ENCODE measurements at places on chromosomes 3 and 15. TPM values are rescaled to one million over a fixed set of nuclear protein-coding genes. Genes with fewer than 3 reads are reported as not detected.

DNA sequence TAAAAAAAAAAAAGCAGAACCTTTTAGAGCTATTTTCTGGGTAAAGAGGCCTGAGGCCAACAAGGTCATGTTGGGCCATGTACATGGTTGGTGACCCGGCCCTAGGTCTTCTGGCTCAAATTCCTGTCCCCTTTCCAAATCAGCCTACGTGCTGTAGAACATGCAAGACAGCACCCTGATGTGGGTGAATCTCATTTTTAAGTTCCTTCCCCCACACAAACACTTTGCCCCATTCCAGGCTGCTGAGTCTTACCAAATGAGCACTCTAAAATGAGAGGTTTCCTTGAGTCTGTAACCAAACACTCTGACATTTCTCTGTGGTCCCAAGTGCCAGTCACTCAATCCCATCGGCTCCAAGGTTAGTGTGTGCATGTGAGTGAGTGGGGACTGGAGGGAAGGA lies 9.4 kb downstream of the BCL6 start:
- no peak for DNase-seq

DNA sequence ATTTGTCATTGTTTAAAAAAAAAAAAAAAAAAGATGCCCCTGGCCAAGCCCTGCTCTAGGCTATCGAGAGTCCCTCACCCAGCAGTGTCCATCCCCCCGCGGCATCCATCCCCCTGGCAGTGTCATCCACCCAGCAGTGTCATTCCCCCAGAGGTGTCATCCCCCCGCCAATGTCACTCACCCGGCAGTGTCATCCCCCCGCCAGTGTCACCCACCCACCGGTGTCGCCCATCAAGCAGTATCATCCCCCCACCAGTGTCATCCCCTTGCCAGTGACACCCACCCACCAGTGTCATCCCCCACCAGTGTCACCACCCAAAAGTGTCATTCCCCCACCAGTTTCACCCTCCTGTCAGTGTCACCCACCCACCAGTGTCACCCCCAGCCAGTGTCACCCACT lies 99.3 kb upstream of the PRR20G start:
- DNase-seq, result no peak

DNA sequence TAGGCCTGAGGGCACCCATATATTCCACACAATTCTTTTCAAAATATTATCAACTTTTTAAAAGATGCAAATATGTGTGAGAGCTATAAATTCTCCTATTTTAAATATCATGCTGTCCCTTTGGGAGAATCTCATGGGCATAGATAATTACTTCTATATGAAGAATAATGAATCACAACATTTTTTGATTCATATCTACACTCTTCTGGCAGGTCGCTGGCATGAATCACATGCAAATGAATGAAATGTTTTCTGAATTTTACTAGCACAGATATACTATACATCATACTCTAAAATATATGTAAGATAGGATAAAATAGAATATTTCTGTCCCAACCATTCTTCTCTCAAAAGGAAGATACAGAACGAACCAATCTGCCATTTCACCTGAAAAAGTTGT lies 277.7 kb upstream of the KCNH8 start:
- no peak for DNase-seq

- DNase-seq, result no peak
These were observed 26.1 kb upstream of the ERICH6 start for GRCh38 chr3:150729682-150730360.

DNA sequence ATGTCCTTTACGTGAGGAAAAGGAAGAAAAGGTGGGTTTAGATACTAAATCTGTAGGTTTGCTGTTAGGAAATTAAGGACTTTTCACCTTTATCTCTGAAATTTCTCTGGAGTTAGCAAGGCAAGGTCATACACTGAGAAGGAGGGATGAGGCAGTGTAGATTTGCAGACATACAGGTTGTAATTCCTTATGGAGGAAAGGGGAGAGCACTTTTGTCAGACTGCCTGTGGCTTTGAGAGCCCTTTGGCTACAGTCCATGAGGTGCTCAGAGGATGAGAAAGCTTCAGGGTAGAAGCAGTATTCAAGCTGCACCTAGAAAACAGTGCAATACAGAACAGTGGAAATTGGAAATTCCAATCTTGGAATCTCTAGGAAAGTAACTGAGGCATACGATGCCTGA lies 8.3 kb downstream of the RPL14 start:
- DNase-seq, result no peak

The DAZL gene
- not detected for polyA plus RNA-seq

DNA sequence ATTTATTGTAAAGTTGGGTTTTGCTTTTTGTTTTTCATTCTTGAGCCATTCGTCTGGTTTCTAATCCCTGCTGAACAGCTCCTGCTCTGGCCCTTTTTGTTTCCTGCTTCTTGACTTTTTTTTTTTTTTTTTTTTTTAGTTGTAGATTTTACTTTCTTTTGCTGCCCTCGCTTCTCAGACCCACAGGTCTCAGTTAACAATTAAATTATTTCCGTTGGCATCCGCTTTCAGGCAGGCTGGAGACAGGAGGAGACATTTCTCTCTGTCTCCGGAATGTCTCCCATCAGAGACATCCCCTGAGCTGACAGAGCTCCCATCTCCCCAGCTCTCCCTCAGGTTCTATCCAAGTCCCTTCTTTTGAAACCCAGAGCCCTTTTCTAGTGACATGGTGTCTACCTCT lies 68.6 kb downstream of the SLC6A6 start:
- DNase-seq, result no peak

DNA sequence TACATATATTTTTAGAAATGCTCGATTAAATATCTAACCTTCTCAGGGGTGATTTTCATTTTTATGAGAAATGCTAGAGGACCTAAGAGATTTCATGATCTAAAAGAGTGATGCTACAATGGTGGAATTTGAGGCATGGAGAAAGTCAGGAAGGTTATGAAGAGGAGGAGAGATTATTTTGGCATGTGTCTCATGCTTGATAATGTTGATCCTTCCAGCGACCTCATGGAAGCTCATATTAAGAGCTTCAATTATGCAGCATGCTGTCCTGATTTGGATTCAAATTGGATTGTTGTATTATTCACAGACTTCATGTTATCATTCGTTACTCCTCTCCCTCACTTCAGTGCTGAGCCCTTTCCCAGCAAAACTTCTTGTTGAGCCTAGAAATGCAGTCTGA lies 112.5 kb downstream of the RAP2B start:
- no peak for DNase-seq

The TIMP4 gene
- polyA plus RNA-seq, result 1.8 TPM

- DNase-seq, result no peak
These were observed 354.6 kb upstream of the RARB start for GRCh38 chr3:25073423-25073822.

DNA sequence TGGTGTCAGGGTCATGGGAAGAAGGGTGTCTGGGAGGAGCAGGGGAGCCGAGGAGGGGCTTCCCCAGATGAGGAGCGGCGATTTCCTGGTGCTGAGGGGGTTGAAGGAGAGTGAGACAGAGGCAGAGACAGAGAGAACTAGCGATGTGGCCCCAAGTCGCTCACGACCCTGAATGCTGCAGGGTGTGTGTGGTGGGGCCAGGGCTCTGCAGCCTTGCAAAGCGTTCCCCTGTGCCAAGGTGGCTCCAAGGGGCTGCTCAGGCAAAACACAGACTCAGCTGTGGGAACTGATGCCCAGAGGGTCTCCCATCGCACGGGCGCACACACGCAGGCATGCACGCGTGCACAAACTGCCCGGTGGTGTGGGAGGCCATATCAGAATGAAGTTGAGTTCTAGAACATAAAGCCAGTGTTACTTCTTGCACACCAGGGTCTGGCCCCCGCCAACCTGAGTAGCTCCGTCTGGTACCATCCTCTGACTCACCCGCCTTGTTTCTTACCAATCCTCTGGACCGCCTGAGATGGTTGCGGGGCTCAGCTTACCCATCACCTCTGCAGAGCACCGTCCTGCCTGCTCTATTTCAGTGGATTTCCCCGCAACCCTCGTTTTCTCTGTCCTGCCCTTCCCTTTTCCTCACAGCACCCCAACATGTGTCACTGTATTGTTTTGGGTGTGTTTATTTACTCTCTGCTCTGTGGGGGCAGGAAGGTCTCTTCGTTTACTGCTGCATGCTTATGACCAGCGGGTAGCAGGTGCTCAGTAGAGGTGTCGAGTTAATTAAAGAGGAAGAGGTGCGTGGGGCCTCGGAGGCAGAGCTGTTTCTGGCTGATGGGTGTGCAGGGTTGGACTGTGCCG lies 4.5 kb downstream of the MELTF start:
- no peak for DNase-seq

The CALML4 gene
- polyA plus RNA-seq, result 0.47 TPM

The CHRNA3 gene
- polyA plus RNA-seq, result not detected

- DNase-seq, result no peak
These were observed 65.9 kb upstream of the ACTC1 start for GRCh38 chr15:34861214-34861613.

DNA sequence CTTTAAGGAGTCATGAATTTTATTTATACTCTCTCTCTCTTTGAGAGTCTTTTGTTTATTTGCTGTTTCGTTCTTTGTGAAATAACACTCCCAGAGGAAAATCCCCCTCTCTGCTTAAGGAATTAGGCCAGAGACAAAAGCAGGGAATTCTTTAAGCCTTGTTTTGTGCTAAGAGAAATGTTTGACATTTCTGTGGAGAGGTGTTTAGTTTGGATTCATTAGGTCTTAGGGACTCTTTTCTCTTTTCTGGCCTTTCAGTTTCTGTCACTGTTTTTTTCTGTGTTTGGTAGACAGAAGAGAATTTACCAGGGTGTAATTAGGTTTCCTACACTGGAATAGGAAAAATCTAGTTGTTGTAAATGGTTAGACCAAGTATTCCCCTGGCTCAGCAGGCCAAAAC lies 241.8 kb upstream of the NR2F2 start:
- no peak for DNase-seq

The LRRC2 gene
- polyA plus RNA-seq, result 1.2 TPM

- no peak for DNase-seq
These were observed 96.9 kb upstream of the TBL1XR1 start for GRCh38 chr3:177294221-177294620.

DNA sequence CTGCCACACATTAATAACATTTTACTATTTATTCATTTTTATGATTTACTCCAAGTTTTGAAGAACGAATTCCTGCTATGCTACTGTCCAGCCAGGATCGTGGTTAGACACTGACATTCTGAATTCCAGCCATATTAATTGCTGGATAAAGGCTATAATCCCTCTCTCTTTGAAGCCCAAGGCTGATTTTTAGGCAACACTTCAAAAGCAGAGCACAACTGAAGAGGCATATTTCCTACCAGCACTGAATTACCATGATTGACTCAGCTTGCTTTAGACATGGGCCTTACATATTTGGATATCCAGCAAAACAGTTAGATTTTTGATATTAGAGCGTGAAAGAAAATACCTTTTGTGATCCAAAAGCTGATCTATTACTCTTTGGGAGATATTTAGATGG lies 205.0 kb downstream of the ZIC1 start:
- no peak for DNase-seq

- DNase-seq, result no peak
These were observed 6.9 kb downstream of the TMEM39A start for GRCh38 chr3:119456469-119456868.

DNA sequence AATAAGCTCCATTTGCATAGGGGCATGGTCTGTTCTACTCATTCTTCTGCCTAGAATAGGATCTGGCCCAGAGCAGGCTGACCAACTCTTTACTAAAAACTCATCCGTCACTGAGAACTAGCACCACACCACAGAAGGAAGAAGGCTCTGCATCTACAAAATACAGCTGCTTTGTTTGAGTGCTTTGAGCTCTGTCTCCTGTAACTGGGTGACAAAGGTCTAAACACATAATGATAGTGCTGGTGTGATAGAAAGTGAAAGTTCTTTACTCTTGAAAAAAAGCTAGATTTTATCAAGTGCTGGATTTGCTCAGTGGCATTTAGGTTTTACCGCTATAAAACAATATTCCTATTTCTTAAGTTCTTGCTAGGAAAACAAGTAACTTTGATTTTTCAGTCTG lies 140.7 kb downstream of the FHIT start:
- no peak for DNase-seq

DNA sequence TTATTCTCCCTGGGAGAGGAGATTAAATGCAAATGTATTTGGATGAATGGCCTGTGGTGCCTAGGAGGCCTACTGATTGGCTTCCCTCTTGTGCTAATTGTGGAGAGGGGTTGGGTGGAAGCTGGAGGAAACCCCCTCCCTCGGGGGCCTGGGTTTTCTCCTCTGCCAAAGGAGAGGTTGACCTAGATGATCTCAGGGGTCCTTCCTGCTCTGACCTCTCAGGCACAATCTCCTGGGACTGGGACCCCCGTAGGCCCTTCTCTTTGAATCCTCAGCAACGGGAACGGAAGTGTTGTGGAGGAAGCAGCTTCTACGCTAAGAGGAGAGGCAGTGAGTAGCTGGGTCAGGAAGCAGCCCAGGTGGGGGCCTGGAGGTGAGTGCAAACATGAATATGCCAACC lies 40.5 kb upstream of the MAGEF1 start:
- no peak for DNase-seq

- no peak for DNase-seq
These were observed 14.7 kb downstream of the PGBD4 start for GRCh38 chr15:34116620-34117019.

DNA sequence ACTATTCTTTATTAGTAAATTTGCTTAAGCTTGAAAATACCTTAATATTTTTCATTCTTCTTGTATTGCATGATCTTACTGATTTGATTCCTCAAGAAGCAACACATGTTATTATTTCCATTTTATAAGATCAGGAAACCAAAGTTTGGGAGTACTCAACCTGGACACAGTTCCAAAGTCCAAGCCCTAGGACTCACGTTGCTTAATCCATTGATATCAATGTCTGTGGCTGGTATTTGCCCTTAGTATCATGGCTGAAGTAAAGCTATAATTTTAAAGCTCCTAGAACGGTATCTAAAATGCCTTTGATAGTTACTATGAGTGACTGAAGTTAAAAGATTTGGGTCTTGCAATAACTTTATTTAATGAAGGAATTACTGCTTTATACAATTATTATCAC lies 1045.3 kb downstream of the TUSC7 start:
- no peak for DNase-seq

- no peak for DNase-seq
These were observed 71.8 kb downstream of the OXNAD1 start for GRCh38 chr3:16336825-16337224.

The SNTN gene
- polyA plus RNA-seq, result not detected

DNA sequence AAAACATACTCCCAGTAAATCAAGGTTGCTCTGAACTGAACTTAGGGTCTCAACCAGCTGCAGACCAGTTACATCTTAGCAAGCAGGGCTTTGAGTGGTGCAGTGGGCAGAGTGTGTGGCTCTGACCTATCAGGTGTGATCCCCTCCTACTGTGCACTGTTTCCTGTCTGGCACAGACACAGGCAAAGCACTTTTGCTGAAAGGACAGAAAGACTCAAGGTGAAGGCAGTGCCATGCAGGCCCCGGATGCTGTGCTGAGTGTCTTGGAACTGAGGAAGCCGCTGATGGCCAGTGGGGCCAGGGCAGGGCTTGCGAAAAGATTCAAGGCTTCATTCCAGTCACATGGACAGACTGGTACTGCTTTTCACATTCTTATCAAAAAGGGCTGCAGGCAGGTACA lies 85.2 kb downstream of the CACNA1D start:
- DNase-seq, result no peak

GRCh38 chr3:139006051-139006716 lies at the start of gene PRR23A:
PRR23A (minus strand) TSS chr3:139006268; CDS start chr3:139006268, 0 bp downstream.
- no peak for DNase-seq

The APH1B gene
- polyA plus RNA-seq, result 12.6 TPM

The MAP1A gene
- 54.0 TPM for polyA plus RNA-seq

The THRB gene
- polyA plus RNA-seq, result 0.83 TPM

The GOLGA6L4 gene
- polyA plus RNA-seq, result 0.92 TPM

GRCh38 chr3:62246985-62247384 lies 126.4 kb downstream of the FEZF2 start:
- no peak for DNase-seq
